ENCODE measurements at places on chromosomes 1 and 21.

GRCh38 chr1:145908653-145909052, 1.2 kb downstream of the ITGA10 start:
- no peak for DNase-seq

DNA sequence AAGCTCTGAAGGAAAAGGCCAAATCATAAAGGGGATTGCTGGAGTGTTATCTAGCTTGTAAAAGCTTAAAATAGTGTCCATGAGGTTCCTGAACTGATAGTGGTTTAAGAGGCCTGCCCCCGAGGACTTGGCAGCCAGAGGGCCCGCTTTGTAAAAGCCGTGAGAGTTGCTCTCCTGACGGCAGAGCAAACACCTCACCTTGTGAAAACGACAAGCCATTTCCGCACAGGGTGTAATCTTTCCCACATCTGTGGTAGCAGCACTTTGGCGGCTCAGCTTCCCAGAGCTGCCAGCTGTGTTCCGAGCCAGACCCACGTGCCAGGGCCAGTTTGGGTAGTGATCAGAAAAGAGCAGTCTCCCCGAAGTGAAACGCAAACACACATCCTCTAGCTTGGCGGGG, 37.0 kb downstream of the SERBP1 start:
- DNase-seq: no peak

GRCh38 chr1:59481881-59482505, 185.1 kb downstream of the FGGY start:
- DNase-seq: no peak

DNA sequence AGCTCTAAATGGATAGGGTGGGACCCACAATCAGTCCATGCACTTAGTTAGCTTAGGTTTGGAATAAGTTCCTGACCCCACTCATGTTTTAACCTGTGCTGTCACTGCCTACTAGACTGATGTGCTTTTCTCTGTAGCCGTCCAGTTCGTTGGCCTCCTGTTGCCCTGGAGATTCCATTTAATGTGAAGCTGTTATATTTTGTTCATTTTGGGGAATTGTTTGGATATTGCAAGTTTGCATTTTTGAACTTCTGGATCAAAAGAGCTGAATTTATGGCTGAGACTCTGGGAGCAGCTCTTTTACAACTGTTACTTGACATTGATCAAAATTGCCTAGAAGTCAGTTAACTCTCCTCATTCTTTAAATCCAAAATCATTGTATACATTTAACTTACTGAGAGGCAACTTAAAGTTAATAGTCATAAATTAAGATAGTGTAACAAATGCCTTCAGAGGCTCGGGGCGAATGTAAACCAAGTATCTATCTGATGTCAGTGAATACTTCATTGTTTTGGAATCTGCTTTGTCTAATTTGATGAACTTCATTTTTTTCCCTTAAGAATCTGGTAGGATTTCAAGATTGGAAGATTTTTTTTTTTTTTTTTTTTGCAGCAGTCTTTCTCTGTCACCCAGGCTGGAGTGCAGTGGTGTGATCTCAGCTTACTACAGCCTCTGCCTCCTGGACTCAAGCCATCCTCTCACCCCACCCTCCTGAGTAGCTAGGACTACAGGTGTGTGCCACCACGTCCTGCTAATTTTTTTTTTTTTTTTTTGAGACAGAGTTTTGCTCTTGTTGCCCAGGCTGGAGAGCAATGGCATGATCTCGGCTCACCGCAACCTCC, 38.1 kb downstream of the MIGA1 start:
- no peak for DNase-seq

GRCh38 chr1:233485809-233486398, 128.0 kb upstream of the KCNK1 start:
- no peak for DNase-seq

GRCh38 chr1:74681851-74682250, 8.3 kb upstream of the ERICH3 start:
- no peak for DNase-seq

- DNase-seq: no peak
These were observed 224.2 kb upstream of the RUNX1 start for GRCh38 chr21:35273333-35273732.

DNA sequence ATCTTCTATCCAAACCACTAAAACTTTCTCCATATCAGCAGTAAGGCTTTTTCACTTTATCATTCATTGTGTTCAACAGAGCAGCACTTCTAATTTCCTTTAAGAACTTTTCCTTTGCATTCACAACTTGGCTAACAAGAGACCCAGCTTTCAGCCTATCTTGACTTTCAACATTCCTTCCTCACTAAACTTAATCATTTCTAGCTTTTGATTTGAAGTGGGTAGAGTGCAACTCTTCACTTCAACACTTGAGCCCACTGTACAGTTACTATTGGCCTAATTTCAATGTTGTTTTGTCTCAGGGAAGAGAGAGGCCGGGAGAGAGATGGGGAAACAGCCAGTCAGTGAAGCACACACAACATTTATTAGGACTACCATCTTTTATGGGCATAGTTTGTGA, 2.0 kb downstream of the UBE2G2 start:
- no peak for DNase-seq

DNA sequence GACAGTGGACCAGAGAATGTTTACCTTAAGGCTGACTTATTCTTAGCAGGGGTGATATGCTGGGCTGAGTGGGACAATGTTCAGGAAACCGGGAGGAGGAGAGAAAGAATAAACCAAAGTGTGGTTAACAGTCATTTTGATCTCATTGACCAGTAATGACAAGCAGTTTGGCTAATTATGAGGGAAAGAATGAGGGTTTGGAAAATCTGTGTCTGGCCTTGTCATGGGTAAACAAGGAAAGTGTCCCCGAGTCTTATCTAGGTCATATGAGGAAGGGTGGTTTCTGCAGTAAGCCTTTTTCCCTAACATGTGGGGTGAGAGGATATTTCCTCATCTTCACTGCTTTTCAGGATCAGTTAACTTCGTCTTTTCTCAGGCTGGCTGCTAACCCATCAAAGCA, 155.0 kb downstream of the TPR start:
- no peak for DNase-seq

DNA sequence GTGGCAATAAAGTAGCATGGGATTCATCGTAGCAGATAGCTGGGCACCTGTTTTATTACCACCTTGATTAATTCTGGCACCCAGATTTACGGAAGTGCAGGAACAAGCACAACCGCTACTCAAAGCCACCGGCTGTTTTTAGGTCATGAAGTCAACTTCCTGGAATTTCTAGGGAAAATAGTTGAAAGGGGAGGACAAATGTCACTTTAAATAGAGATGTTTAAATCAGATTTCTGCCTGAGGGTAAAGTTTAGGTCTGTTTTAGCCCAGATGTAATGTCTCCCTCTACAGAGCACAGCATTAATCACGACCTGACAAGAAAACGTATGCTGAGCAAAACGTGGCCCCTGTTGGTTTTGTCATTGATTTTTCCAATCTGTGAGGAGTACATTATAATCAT, 8.0 kb downstream of the ADGRL2 start:
- DNase-seq: no peak

DNA sequence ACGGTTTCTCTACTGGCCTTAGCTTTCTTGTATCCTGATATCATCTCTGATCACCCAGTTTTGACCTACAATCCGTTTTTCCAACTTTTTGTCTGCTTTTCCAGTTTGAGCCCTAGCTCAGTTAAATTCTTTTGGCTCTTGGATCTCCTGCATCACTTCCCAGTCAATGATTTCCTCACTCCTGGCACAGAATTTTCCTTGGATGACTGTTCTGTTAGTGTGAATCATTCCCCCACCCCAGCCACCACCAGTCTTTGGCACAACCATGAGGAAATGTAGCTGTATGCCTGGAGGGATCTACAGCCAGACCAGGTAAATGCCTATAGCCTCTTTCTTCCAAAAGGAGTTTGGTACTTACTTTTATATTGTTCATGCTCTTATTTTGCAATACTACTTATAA, 187.2 kb upstream of the PTGFR start:
- peak; percentile 47 for DNase-seq

- DNase-seq: no peak
These were observed 294.1 kb downstream of the SIPA1L2 start for GRCh38 chr1:232335741-232336293.

GRCh38 chr1:147669469-147670318, 630 bp downstream of the ACP6 start:
- no peak for DNase-seq
